ENCODE measurements at places on chromosomes 2 and 18. TPM values are rescaled to one million over a fixed set of nuclear protein-coding genes. Genes with fewer than 3 reads are reported as not detected.

- DNase-seq = no peak
Observed at GRCh38 chr2:17640406-17640805, 99.9 kb downstream of the VSNL1 start.

- no peak for DNase-seq
Observed at GRCh38 chr2:96100893-96101304, 15.5 kb downstream of the ADRA2B start.

DNA sequence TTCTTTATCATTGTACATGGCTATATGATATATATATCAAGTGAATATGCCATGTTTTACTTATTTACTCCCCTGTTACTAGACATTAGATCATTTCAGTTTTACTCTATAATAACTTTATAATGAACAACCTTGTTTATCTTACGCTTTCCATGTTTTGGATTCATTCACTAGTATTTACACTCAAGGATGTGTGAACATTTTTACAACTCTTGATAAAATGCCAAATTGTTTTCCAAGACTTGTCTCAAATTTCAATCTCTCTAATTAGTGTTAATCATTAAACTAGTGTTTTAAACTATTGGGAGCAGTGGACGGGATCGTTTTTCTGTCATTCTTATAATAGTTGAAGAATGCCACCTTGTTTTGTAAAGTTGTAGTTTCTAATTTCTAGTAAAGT is 51.5 kb upstream of the B3GNT7 start:
- no peak for DNase-seq

GRCh38 chr2:179538406-179539123 is 273.9 kb upstream of the SESTD1 start:
- DNase-seq = no peak

The SNED1 gene
- total RNA-seq = 8.0 TPM

DNA sequence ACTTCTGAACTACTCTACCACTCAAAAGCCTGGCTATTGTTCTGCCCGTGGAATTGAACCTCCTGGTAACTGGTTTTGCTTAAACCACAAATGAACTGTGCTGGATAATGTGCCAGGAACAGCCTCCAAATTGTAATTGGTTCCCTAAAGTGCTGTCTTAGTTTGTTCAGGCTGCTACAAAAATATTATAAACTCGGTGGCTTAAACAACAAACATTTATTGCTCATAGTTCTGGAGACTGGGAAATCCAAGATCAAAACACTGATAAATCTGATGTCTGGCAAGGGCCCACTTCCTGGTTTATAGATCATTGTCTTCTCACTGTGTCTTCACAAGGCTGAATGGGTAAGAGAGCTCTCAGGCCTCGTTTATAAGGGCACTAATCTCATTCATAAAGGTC is 149.2 kb upstream of the NCKAP5 start:
- DNase-seq = no peak
